ENCODE measurements at places on chromosomes 1 and 21. TPM values are rescaled to one million over a fixed set of nuclear protein-coding genes. Genes with fewer than 3 reads are reported as not detected.

- no peaks in the 10 kb centered on the region for H3K36me3 ChIP-seq
- H3K4me3 ChIP-seq = no peak overlapping the region
- peak; percentile 93 for DNase-seq
- H3K27ac ChIP-seq = peak overlapping the region; percentile 7
- peaks cover 5% of the 10 kb centered on the region for H3K4me1 ChIP-seq
- H3K27me3 ChIP-seq = no peaks in the 10 kb centered on the region
Observed at GRCh38 chr1:31216016-31216415, 23.7 kb downstream of the NKAIN1 start.

DNA sequence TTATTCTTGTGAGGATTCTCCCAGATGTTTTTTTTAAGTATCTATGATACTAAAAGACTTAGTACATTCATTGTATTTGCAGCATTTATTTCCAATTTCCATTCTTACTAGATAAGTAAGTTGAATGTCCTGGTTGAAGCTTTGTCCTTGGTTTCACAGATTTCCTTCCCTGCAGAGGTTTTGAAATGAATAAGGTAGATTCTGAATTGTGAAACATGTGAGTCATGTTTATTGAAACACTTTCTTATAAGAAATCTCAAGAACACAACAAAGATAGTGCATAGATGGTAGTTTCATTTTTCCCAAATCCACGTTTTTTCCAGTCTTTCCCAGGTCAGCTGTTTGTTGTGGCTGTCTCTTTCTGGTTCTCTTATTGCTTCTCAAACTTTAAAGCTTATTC, 24.8 kb downstream of the GABPA start:
- DNase-seq = no peak
- H3K36me3 ChIP-seq = peaks cover 43% of the 10 kb centered on the region
- no peak overlapping the region for H3K4me3 ChIP-seq
- H3K4me1 ChIP-seq = no peaks in the 10 kb centered on the region
- no peaks in the 10 kb centered on the region for H3K27me3 ChIP-seq

DNA sequence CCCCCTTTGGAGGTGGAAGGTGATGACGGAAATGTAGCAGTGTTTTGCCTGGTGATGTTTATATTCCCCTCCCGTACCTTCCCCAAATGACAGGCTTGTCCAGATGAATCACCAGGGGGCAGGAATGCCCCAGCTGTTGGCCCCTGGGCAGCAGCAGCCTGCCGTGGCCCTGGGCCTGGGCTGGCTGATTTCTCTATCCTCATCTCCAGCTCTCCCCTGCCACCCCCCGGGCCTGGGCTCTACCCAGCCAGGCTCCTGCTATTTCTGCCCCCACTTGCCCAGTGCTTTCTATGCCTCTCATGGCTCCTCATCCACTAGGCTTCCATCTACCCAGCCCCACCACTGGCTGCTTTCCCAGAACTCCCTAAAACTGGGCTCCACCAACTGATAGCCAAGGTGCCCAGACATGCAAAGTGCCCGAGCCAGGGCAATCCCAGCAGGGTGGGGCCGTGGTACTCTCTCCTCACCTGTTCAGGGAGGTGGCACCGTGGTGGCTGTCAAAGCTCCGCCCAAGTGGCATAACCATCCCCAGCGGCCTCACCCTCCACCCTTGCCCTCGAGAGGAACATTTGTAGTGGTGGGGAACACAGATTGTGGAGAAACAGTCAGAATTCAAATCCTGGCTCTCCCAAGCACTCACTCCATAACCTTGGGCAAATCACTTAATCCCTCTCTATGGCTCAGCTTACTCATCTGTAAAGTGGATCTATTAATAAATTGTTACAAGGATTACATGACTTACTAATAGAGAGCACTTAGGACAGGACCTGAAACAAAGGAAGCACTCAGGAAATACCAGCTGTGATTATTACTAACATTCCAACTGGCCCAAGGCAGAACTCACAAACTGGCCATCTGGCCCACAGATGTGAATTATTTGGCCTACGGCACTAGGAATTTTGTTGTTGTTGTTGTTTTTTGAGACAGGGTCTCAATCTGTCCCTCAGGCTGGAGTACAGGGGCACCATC, 12.8 kb upstream of the ECE1 start:
- DNase-seq = no peak
- H3K27me3 ChIP-seq = no peaks in the 10 kb centered on the region
- no peak overlapping the region for H3K4me3 ChIP-seq
- peaks cover 7% of the 10 kb centered on the region for H3K36me3 ChIP-seq
- H3K4me1 ChIP-seq = peaks cover 7% of the 10 kb centered on the region
- H3K27ac ChIP-seq = no peak overlapping the region

- no peak for DNase-seq
- no peak overlapping the region for H3K27ac ChIP-seq
- peaks cover 57% of the 10 kb centered on the region for H3K27me3 ChIP-seq
- peak overlapping the region; percentile 43 for H3K4me3 ChIP-seq
- no peaks in the 10 kb centered on the region for H3K36me3 ChIP-seq
Observed at GRCh38 chr1:236394879-236395229, 768 bp downstream of the EDARADD start.

DNA sequence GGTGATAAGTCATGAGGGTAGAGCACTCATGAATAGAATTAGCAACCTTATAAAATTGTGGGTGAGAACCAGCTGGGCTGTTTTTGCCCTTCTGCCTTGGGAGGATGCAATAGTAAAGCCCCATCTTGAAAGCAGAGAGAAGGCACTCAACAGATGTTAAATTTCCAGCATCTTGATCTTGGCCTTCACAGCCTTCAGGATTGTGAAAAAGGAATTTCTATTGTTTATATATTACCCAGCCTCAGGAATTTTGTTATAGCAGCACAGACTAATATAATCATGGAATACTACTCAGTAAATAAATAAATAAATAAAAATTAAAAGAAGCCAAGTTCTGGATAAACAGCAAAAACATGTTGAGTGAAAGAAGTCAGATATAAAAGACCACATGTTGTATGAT, 175.2 kb downstream of the KCNT2 start:
- no peaks in the 10 kb centered on the region for H3K27me3 ChIP-seq
- no peaks in the 10 kb centered on the region for H3K4me1 ChIP-seq
- no peak overlapping the region for H3K27ac ChIP-seq
- H3K36me3 ChIP-seq = no peaks in the 10 kb centered on the region
- H3K4me3 ChIP-seq = no peak overlapping the region

- H3K4me3 ChIP-seq = no peak overlapping the region
- peaks cover 12% of the 10 kb centered on the region for H3K27me3 ChIP-seq
- DNase-seq = no peak
Observed at GRCh38 chr1:115927971-115928370, 48.3 kb upstream of the SLC22A15 start.

The RIPPLY3 gene
- 0.24 TPM for polyA plus RNA-seq

The TLR5 gene
- 1.9 TPM for polyA plus RNA-seq

The C8B gene
- 0.06 TPM for polyA plus RNA-seq

The SLC16A4 gene
- polyA plus RNA-seq = 47.1 TPM
